ENCODE measurements at places on chromosomes 1 and 21.

DNA sequence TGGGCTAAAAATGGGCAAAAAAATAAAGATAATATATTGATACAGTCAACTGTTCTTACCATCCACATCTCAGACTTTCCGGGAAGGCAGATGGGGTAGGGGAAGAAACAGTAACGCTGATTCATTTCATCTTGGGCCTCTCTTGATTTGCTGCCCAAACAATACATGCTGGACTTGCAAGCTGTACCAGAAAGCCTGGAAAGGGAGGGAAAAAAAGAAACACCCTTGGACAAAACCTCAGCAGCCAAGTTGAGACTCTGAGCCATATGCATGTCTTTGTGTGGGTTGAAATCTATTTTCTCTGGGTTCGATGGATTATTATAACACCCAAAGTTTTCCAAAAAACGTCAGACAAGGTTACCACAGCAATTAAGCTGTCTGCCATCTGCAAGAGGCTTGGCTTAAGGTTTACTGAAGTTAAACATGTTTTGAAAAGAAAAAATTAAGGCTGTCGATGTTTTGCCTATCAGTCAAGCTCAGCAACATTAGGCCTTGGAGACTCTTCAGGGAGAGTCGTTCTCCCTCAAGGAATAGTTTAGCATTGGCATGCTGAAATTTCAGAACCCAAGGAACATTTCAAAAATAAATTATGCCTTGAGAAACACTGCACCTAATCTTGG, 71.2 kb downstream of the PSMG1 start:
- DNase-seq, result no peak

DNA sequence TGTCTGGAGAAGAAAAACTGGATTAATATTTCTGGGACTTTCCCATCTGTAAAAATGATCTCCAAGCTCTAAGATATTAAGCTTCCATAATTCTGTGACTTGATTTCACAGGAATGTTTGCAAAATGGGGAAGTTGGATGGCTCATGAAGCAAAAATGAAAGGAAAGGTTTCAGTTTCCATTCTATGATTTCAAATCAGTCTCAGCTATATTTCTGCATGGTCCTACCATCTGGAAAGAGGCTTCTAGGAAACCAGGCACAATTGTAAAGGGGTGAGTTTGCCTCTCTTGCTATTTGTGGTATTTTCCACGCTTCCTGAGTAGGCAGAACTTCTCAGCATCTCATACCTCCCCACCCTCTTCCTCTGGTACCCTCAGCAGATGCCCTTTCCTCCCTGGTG, 22.4 kb upstream of the ACTN2 start:
- no peak for DNase-seq

- DNase-seq, result no peak
Observed at GRCh38 chr1:36599828-36600227, 117.1 kb upstream of the CSF3R start.

GRCh38 chr1:155794605-155795245, 62.3 kb downstream of the GON4L start:
- DNase-seq, result no peak

DNA sequence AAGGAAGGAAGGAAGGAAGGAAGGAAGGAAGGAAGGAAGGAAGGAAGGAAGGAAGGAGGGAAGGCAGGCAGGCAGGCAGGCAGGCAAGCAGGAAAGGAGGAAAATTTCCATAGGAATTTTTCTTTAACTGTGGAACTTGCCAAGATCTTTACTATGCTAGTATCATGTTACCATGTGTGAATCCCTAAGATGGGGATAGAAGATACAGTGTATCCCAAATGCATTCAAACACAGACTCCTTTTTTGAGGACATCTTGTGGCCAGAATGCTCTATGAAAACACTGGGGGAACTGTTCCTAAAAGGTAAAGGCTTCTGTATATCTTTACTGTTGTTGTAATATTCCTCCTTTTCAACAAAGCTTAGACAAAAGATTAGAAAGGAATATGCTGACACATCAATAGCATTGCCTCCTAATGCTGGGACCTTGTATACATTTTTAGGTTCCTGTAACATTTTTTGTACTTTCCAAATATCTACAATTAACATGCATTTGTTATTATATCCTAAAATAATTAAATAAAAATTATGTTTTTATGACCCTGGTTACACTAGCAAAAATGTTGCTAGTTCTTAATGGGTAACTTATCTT, 20.6 kb downstream of the CCDC190 start:
- DNase-seq, result no peak

DNA sequence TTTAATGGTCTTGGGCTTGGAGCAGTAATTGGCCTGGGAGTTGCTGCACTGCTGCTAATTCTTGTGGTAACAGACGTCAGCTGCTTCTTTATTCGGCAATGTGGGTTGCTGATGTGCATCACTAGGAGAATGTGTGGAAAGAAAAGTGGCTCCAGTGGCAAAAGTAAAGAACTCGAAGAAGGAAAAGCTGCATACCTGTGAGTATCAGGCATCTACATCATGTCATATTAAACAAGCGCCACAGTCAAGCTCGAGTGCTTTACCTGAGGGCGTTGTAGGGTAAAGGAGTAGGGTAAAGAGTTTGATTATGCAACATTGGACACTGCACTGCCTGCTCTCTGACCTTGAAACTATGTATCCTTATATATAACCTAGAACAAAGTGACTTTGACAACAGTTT, 510.6 kb downstream of the NCAM2 start:
- DNase-seq, result no peak

DNA sequence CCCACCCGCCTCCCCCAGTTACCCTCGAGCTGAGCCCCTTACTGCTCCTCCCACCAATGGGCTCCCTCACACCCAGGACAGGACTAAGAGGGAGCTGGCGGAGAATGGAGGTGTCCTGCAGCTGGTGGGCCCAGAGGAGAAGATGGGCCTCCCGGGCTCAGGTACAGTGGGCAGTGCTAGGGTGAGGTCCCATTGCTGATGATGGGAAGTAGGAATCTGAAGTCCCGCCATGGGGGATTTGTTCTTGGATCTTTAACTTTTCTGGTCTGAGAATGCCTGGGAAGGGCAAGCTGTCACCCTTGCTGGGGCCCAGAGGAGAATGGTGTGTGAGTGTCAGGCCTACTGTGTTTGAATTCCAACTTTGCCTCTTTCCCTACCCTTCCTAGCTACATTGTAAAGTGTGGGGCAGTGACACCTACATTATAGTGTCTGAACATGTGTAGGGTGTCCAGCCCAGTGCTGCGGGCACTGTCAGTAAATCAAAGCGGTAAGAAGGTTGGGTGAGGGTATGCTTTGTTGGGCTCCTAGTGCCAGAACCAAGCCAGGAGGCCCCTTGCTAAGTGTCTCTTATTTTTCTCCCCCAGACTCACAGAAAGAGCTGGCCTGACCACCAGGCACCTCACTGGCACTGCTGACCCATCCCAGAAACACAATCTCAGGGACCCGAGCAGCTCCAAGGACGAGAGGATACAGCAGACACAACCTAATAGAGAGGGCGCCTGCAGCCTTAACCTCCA, 44.7 kb downstream of the YARS1 start:
- no peak for DNase-seq

DNA sequence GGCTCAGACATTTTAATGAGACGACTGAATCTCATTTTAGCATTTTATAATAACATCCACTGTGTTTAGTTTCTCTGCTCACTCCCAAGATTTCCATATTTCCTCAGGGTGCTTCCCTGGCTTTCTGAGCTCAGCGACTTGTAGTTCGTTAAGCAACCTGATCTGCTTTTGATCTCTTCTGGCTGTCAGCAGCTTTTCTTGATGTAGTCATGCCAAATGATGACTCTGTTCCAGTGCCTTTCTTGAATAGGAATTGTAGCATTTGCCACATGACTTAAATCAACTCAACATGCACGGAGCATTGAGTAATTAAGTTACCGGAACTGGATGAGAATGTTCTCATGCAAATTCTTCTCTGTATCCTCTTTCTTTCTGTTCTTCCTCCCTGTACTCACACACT, 246.1 kb downstream of the FMN2 start:
- DNase-seq, result no peak

DNA sequence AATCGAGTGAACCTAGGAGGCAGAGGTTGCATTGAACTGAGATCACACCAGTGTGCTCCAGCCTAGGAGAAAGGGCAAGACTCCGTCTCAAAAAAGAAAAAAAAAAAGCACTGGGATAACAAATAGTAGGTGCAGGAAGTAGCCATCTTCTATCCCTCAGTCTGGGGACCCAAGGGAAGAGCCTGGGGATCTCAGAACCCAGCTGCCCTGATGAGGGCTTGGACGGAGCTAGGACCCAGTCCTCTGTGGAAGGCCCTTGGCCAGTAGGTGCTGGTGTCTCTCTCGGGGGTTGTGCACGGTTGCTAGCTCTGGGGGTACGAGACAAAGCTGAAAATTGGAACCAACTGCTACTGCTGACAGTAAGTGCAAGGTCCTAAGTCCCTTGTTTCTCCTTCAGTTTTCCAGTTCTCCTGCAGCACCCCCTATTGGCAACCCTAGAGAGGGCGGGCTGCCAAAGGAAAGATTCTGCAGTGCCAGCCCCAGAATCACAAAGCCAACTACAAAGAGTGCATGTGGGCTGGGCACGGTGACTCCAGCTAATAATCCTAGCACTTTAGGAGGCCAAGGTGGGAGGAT, 57.6 kb upstream of the KIF1B start:
- DNase-seq, result no peak

DNA sequence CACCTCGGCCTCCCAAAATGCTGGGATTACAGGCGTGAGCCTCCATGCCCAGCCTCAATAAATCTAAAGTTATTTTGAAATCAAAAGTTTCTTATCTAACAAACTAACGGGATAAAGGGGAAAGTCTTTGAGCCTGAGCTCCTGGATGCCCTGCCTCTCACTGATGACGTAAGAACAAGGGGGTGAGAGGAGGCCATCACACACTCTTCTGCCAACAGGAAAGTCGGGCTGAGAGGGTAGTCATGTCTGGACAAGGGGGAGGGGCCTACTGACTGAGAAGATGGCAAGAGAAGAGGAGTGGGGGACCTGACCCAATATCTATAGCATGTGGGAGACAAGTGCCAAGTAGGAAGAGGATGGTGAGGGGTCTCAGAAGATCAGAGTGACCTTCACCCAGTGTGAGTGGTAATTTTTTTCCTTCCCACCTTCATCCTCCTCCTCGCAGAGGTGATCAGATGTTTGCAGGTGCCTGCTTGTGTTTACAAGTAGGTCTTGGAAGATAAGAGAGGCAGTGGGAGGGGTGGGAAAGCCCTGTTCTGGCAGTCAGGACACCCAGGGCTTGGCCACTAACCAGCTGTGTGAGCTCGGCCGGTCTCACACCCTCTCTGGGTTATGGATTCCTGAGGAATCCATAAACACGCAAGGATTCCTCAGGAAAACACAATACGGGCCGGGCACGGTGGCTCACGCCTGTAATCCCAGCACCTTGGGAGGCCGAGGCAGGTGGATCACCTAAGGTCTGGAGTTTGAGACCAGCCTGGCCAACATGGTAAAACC, 9.6 kb downstream of the UQCRHL start:
- no peak for DNase-seq

DNA sequence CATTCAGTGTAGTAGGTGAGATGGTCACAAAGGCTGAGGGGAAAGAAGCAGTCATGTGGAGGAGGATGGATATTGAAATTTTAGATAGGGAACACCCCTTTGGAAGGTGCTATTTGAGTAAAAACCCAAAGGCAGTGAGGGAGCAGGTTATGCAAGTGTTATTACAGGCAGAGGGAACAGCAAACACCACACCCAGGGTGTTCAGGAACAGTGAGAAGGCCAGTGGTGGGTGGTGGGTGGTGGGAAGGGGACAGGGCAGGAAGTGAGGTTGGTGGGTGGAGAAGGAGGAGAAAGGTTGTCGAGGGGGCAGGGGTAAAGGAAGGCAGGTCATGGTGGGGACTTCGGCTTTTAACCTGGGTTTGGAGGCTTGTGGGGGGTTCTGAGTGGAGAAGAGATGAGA, 39.2 kb upstream of the SCMH1 start:
- no peak for DNase-seq

DNA sequence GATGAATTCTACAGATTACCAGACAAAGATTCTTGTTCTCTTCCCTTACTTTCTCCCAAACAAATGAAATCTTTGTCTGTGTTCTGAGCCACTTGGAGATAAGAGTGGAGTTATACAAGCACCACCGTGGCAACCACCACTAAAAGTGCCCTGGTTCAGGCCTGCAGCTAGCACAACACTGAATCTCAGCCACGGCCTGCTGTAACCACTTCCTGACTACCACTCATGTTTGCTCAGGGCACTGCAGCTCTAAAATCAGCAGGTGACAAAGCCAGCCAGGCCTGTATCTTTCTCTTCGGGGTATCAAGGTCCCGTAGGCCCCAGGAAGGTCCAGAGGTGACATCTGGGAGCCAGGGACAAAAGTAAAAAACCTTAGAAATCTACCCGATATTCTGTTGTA, 3.2 kb upstream of the OR2T6 start:
- no peak for DNase-seq

- no peak for DNase-seq
Observed at GRCh38 chr1:226568975-226569741, 20.6 kb downstream of the STUM start.

GRCh38 chr1:120178799-120179756, 2.8 kb upstream of the SEC22B start:
- peak; percentile 13 for DNase-seq

- DNase-seq, result no peak
Observed at GRCh38 chr1:74412244-74412643, 100.2 kb downstream of the LRRC53 start.

DNA sequence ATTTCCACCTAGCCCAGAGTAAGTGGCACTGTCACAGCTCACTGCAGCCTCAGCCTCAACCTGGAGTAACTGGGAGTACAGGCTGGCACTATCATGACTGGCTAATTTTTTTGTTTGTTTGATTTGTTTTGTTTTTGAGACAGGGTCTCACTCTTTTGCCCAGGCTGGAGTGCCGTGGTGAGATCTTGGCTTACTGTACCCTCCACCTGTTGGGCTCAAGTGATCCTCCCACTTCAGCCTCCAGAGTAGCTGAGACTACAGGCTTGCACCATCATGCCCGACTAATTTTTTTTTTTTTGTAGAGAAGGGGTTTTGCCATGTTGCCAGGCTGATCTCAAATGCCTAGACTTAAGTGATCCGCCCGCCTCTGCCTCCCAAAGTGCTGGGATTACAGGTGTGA, 2.5 kb downstream of the UCK2 start:
- DNase-seq, result no peak

- no peak for DNase-seq
Observed at GRCh38 chr1:214044438-214045214, 56.9 kb downstream of the PROX1 start.

GRCh38 chr1:60078182-60078581, 4.6 kb upstream of the C1orf87 start:
- no peak for DNase-seq

DNA sequence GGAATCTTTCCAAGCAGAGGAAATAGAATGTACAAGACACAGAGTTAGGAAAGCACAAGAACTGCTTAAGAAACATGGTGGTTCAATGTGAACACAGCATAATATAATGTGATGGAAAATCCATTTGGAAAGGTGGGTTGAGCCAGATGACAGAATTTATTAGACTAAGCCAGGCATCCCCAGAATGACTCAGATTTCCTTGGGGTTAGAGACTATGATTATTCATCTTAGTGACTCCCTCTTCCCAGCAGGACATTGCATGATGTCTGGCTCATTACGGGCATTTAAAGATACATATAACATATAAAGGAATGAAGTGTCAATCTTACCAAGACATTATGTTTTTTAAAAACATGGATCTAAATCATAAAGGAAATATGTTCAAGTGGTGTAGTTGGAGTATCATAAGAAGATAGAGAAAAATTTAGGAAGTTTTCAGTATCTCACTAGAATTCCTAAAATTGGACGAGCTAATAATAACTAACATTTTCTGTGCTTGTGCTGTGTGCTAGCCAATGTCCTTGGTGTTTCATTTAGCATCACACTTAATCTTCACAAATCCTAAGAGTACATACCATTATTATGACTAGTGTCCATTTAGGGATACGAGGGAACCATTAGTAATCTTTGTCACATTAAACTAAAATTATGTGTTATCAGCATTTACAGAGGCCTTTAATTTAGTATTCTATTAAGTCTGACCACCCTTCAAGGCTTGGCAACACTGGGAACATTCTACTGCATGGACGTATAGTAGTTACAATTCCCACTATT, 41.0 kb upstream of the ST6GALNAC5 start:
- DNase-seq, result no peak
